ENCODE measurements at places on chromosomes 7 and 10.

DNA sequence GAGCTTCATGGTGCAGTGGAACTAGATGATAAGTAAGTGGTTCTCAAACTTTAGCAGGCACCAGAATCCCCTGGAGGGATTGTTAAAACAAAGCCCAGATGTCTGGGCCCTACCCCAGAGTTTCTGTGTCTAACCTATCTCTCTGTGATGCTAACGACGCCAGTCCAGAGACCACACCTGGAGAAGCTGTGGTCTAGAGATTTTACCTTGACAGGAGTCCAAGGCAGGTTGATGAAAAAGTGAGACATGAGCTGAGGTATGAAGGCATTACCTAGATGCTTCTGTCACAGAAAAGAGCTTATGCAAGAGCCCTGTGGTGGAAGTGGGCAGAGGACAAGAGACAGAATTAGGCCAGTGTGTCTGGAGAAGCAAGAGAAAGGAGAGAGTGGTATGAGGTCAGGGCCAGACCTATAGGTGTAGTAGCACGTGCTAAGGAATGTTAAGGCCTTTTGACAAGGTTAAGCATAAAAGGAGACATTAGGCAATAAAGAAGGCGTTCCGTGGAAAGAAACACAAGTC is 184.3 kb upstream of the TCF7L2 start:
- H3K36me3 ChIP-seq = no peaks in the 10 kb centered on the region
- H3K27ac ChIP-seq = no peak overlapping the region
- DNase-seq = no peak

DNA sequence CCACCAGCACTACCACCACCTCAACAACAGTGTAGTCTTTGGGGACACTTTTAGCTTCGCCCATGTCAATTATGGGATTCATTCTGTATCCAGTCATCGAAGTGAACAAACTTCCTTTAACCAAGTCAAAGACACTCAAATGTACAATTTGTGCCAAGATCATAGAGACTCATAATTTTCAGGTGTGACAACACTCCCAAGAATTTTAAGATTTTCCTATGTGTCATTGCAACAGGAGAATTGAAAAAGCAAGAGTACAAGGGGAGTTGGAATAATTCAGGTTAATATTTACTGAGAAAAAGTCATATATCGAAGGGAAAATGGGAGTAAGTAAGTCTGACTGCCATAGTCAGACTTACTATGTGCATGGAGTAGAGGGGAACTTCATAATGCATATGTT is 26.2 kb downstream of the PON1 start:
- no peaks in the 10 kb centered on the region for H3K4me1 ChIP-seq
- no peaks in the 10 kb centered on the region for H3K36me3 ChIP-seq
- no peaks in the 10 kb centered on the region for H3K27me3 ChIP-seq
- H3K27ac ChIP-seq = no peak overlapping the region
- DNase-seq = no peak
- no peak overlapping the region for H3K4me3 ChIP-seq

- H3K36me3 ChIP-seq = no peaks in the 10 kb centered on the region
- no peaks in the 10 kb centered on the region for H3K4me1 ChIP-seq
- no peak overlapping the region for H3K4me3 ChIP-seq
- peak overlapping the region; percentile 73 for H3K27ac ChIP-seq
- DNase-seq = no peak
- H3K27me3 ChIP-seq = no peaks in the 10 kb centered on the region
These were observed 74.0 kb downstream of the DOCK4 start for GRCh38 chr7:112132051-112132694.

GRCh38 chr10:74282151-74282847 is 131.3 kb downstream of the ADK start:
- no peak overlapping the region for H3K4me3 ChIP-seq
- H3K36me3 ChIP-seq = no peaks in the 10 kb centered on the region
- H3K27ac ChIP-seq = no peak overlapping the region
- no peak for DNase-seq
- H3K27me3 ChIP-seq = no peaks in the 10 kb centered on the region

GRCh38 chr7:35624299-35625186 is 70.4 kb downstream of the HERPUD2 start:
- peaks cover 14% of the 10 kb centered on the region for H3K36me3 ChIP-seq
- no peak overlapping the region for H3K4me3 ChIP-seq
- H3K27ac ChIP-seq = no peak overlapping the region
- H3K27me3 ChIP-seq = no peaks in the 10 kb centered on the region
- H3K4me1 ChIP-seq = no peaks in the 10 kb centered on the region

- DNase-seq = no peak
- H3K27me3 ChIP-seq = peaks cover 16% of the 10 kb centered on the region
- no peaks in the 10 kb centered on the region for H3K36me3 ChIP-seq
- peaks cover 7% of the 10 kb centered on the region for H3K4me1 ChIP-seq
- no peak overlapping the region for H3K4me3 ChIP-seq
These were observed 75.5 kb downstream of the CDK14 start for GRCh38 chr7:90671571-90671970.

DNA sequence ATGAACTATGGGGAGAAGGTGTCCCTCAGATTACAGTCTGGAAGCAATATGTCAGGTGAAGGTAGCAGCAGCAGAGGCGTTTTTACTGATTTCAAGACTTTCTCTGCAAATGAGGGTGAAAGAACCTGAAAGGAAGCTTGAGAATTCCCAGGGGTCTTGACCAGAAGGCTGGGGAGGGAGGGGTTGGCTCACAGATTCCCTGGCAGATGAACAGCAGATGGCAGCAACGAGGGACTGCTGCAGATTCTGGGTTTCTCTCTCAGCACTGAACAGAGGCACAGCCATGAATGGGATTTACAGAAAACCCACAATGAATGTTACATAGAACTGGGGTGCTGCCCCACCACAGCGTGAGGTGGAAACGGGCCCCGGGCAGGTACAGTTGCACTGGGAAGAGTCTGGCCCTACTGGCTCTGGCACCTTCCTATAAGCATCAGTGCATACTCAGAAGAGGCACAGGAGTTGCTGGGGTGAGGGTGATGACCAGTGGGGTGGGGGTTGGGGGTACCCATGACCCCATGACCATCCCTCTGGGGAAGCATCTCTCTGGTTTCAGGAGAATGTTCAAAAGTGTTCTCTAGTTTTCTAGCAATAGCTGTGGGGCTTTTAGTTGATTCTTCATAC is 317.8 kb downstream of the SH2D4B start:
- no peak overlapping the region for H3K4me3 ChIP-seq
- DNase-seq = peak; percentile 89
- no peaks in the 10 kb centered on the region for H3K27me3 ChIP-seq
- H3K36me3 ChIP-seq = no peaks in the 10 kb centered on the region

DNA sequence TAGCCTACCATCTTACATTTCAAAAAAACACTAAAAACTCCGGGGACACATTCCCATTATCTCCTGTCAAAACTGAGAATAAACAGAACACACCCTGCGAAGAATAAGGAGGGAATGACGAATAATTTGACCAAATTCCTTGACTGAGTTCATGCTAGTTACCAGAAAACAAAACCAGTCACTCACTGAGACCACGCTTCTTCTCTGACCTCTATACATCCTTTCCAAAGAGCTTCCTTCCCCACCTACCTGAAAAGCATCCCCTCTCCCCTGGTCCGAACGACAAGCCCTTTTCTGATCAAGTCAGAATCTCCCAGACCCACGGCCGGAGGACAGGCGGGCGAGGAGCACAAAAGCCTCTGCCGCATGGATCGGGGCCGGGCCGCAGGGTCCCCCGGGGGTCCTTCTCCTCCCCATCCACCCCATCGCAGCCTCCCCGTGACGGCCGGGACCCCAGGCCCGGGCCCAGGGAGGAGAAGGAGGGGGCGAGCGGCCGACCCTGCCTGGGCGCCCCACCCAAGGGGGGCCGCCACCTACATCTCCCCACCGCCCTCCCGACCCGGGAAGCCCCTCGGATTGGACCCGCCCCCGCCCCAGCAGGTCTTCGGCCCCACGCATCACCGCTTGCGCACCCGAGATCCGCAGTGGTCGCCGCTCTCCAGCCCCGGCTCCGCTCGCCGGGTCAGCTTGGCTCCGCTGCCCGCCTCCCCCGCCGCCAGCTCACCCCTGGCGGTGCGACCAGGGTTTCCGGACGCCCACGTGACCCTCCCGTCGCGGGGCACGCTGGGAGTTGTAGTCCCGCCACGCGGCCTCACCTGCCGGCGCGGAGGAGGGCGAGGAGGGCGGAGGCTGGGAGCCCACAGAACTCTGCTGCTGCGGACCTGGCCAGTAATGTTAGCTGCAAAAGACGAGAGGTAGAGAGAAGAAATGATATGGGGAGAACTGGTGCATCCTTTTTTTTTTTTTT is at the start of gene SLC37A3:
Gene SLC37A3 (minus strand): TSS at position 747 of the 967 bp plus-strand sequence. CDS start 16,004 bp downstream, outside the sequence.
- peak within 1 kb of the TSS; percentile 53 for H3K27ac ChIP-seq
- DNase-seq = peak; percentile 97
- peak within 1 kb of the TSS; percentile 98 for H3K4me3 ChIP-seq
- no peaks in the 10 kb centered on the region for H3K27me3 ChIP-seq

DNA sequence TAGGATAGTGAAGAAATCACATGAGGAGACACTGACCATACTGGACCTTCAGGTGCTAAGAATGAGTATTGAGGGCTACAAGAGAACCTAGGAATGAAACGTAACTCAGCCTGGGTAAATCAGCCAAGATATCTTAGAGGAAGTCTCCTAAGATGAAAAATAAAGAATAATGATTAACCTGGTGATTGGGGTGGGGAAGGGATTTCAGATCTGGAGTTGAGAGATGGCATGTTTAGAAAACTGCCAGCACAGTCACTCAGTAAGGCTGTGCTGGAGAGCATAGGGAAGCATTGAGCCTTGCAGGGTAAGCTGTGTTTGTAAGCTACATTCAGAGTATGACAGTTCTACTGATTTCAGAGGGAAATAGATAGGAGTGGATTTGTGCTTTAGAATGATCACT is 1.9 kb upstream of the MALRD1 start:
- no peak overlapping the region for H3K4me3 ChIP-seq
- no peak for DNase-seq
- H3K36me3 ChIP-seq = no peaks in the 10 kb centered on the region
- H3K27ac ChIP-seq = no peak overlapping the region
- no peaks in the 10 kb centered on the region for H3K27me3 ChIP-seq

GRCh38 chr10:1107679-1108078 is 51.5 kb downstream of the WDR37 start:
- no peaks in the 10 kb centered on the region for H3K4me1 ChIP-seq
- H3K36me3 ChIP-seq = peaks cover 64% of the 10 kb centered on the region
- H3K27me3 ChIP-seq = no peaks in the 10 kb centered on the region
- H3K4me3 ChIP-seq = no peak overlapping the region
- no peak overlapping the region for H3K27ac ChIP-seq

- DNase-seq = peak; percentile 81
- H3K27me3 ChIP-seq = no peaks in the 10 kb centered on the region
- H3K27ac ChIP-seq = peak overlapping the region; percentile 47
These were observed 20.9 kb downstream of the FOXK1 start for GRCh38 chr7:4702961-4703512.

- peak overlapping the region; percentile 67 for H3K27ac ChIP-seq
- H3K36me3 ChIP-seq = no peaks in the 10 kb centered on the region
- H3K4me1 ChIP-seq = peaks cover 22% of the 10 kb centered on the region
- H3K4me3 ChIP-seq = no peak overlapping the region
- H3K27me3 ChIP-seq = no peaks in the 10 kb centered on the region
- DNase-seq = no peak
These were observed 92.3 kb downstream of the TNS3 start for GRCh38 chr7:47489624-47490023.
